Activated naive CD4-positive, alpha-beta T cell treated with anti-CD3 and anti-CD28 coated beads, Interleukin-2, amount 50 U/mL, for 16 hours (primary cell): ENCODE measurements at places on chromosomes 2 and 18.

DNA sequence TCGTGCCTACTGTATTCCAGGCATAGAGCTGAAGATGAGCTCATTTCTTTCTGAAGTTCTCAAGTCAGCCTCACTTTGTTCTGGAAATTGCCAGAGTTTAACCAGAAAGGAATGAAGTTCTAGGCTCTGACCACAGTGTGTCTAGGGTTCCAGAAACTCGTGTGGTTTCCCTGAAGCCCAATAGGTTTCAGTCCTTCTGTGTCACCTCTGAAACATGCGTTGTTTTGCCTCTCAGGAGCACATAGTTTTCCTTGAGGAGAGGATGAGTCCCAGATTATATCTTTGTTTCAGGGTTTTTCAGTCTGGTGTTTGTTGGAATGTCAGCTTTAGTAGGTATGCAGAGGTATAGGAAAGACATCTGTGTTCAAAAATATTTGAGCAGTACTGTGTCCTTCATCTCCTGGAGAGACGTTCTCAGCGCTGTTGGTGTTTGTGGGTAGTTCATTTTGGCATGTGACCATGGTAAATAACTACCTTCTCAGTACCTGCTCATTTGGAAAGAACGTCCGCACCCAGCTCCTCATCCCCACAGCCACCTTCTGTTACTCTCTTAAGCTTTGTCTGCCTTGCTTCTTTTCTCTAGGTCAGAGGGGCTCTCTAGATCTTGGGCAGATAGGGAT, 56.6 kb downstream of the RALBP1 start:
- no peak for DNase-seq

DNA sequence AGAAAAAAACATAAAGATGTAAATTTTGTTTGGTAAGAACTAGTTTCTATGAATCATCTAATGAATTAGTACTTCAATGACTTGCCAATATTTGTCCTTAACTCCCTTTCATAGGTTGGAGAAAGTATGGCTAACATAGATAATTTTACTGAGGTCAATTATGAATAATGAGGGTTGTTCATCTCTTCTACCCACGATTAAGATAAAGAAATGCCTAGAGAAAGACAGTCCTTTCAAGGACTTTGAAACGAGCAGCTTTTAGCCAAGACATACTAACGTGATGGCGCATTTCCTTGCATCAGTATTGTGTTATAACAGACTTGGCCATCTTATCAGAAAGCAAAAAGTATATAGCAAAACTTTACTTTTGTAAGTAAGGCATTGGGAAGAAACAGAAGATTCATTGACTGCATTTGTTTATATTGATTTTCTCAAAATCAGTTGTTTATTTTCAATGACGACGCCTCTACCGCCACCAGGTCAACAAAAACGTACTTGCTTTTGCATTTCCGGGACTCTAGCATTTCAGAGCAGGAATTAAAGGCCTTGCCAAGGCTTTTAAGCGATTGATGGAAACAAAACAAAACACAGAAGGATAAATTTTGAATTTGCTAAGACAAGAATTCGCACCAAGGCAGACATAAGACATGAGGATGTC, 961 bp downstream of the RBM43 start:
- DNase-seq: no peak

DNA sequence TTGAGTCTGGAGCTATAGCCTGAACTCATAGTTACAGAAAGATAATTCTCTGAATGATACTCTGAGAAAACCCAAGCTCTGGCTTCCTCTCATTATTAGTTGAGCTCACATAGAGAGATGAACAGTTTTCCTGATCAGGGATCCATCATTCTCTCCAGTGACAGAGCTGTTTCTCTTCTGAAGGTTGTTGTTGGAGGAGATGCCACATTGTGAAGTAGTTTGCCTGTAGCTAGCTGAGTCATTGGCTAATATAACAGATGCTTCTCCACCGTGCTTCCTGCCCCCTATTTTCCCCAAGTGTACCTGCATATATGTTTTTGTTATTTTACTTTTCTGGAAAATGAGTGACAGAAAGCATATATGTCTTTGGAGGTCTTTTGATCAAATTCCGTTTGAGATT, 64.6 kb downstream of the OSBPL6 start:
- no peak for DNase-seq

- DNase-seq: no peak
Observed at GRCh38 chr18:44824884-44825283, 144.2 kb downstream of the SETBP1 start.

GRCh38 chr18:27361477-27361876, 176.4 kb upstream of the CHST9 start:
- no peak for DNase-seq

DNA sequence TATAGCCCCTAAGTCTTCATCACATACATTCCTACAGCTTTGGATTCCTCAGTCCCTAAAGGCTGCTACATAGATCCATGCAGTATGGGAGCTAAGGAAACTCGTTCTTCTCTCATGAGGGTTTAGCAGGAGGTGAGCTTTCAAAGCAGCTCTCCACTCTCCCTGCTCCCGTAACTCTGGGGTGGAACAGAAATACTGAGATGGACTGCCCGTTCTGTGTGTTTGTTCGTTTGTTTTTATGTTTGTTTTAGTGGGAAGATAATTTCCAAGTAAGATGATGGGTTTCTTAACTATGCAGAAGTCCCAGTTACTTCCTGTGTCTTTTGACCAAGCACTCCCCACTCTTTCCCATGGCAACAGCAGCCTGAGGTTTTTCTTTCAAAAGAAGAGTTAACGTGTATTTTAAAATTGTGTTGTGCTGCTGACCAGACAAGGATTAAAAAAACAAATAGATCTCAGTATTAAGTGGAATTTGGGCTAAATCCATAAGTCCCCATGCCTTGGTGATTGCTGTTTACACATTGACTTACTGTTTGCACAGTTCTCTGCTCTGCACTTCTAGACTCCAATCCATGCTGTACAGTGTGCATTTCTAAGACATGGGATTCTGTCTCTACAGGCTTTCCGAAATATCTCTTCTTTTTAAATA, 156.4 kb upstream of the SH3BP4 start:
- DNase-seq: no peak
